Smooth muscle cell of the umbilical artery (primary cell): ENCODE measurements at places on chromosomes 2 and 18. TPM values are rescaled to one million over a fixed set of nuclear protein-coding genes. Genes with fewer than 3 reads are reported as not detected.

QPCT gene
- 44.2 and 44.5 TPM in 2 replicates for total RNA-seq

PFN4 gene
- 0.30 and 0.42 TPM in 2 replicates for total RNA-seq

FSHR gene
- not detected in 2 replicates for total RNA-seq

MYCN gene
- not detected in 2 replicates for total RNA-seq

CNGA3 gene
- 0.05 TPM in 1 of 2 replicates, not detected in the other for total RNA-seq
